ENCODE measurements at places on chromosomes 12 and 14.

DNA sequence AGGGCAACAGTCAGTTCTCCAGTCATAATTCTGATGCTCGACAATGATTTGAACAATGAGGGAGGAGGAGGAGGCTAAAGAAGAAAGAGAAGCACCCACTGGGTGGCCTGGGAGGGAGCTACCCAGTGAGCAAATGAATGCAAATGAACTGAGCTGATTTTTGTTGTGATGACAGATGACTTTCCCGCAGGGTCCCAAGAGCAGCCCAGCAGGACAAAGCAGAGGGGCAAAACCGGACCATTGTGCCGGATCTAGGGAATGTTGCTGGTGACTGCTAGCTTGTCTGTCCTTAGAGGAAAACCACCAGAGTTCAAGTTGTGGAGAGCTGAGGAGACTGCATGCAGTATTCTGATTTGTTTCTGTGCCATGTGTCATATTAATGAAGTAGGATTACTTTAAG lies 162.8 kb downstream of the MON2 start:
- DNase-seq = no peak

DNA sequence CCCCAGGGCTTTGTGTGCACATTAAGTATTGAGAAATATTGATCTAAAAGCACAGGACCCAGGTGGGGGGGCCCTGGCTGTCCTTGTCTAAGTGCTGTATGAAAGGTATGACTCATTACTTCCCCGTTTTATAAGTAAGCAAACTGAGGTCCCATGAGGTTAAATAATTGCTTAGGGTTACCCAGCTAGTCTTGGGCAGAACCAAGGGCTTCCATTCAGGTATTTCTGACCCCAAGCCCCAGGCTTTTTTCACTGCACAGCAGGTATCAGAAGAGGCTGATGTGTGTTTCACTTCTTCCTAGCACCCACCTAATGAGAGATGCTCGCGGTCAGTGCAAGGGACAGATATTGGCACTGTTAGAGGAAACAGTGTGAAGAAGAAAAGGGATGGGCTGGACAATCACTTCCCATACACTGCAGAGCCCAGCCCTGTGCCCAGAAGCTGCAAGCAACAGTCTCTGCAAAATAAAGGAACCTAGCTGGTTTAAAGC lies 4.7 kb upstream of the TC2N start:
- no peak for DNase-seq

GRCh38 chr14:64778104-64778754 lies 74.0 kb downstream of the PLEKHG3 start:
- DNase-seq = no peak

- peak; percentile 25 for DNase-seq
Observed at GRCh38 chr14:78131201-78131600, 39.0 kb upstream of the NRXN3 start.

- DNase-seq = peak; percentile 35
Observed at GRCh38 chr12:64747695-64748094, 11.5 kb downstream of the GNS start.

GRCh38 chr12:11822081-11822834 lies 172.8 kb downstream of the ETV6 start:
- no peak for DNase-seq

DNA sequence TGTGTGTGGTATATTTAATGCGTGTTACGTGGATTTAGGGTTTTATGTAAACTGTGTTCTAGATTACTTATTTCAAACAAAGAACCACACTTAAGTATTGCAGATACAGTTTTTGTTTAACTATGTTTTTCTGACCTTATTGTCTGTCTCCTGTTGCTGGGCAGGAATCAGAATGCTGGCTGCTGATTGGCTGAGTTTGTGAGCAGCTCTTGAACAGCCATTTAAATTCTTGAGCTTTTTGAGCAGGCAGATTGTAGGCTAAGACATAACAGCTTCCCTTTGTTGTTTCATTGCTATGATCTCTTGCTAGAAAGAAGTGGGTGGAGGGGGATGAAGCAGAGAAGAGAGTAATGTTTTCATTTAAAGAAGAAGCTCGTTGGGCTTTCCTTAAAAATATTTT lies 52.2 kb downstream of the ATF7IP start:
- DNase-seq = peak; percentile 63
